ENCODE measurements at places on chromosomes 5 and 9.

DNA sequence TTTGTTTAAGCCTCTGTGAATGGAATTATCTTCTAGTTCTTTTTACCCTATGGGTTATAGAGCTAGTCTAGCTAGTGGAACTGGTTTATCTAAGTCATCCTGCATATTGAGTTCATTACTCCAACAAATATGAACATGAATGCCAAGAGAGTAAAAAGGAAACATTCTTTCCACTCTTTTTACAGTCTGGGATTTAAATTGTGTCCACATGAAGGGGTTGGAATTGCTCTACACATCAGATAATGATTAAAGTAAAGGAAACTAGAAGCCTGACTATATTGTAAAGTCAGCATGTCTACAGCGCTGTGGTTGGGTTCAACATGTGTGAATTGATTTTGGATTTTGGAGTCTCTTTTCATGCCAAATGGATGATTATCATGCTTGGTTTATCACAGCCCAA, 173.1 kb downstream of the CCDC171 start:
- DNase-seq: no peak

DNA sequence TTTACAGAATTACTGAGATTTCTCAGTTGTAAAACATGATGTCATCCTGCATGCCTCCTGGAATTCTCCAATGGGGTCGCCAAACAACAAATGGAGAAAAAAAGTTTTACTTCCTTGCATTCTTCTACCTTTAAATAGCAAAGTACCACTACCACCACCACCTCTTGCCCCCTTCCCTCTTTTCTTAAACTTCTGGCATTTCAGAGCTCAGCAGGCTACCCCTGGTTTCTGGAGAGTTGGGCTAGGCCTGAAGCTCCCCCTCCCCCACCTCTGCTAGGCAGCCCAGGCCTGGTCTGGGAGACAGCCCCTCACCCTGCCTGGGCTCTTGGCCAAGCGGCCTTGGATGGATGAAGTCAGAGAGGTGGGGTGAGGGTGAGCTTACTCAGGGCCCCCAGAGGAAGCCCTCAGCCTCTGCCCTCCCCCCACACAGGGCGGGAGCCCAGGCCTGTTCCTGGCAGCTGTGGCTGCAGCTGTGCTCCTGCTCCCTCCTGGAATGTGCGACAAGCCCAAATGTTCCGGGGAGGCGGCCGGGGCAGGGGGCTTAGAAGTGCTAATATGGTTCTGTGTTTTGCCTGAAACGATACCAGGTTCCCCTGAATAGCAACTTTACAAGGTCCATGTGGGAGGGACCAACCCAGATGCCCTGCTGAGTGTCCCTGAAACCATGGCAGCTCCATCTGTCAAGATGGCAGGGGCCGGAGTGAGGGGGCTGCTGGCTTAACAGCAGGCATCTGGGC, 6.0 kb upstream of the CCIN start:
- no peak for DNase-seq

- peak; percentile 37 for DNase-seq
These were observed 28.8 kb downstream of the FAM163B start for GRCh38 chr9:133580419-133580738.

GRCh38 chr9:111316796-111317195, 13.2 kb downstream of the OR2K2 start:
- no peak for DNase-seq

DNA sequence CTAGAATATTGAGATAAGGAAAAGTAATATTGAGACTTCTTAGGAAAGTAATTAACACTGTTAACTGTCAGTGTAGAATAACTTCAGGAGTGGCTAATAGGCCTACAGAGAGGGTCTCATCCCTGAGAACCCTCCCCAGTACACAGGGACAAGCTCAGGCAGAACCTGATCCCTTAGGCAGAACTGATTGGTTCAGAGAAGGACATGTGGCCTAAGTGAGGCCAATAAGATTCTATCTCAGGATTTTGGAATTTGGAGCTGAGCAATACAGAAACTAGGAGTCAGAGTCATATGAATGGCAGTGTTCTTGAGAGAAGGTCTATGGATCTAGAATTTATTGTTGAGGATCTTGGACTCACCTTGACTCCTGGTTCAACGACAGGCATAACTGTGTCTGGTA, 10.9 kb upstream of the UBLCP1 start:
- DNase-seq: no peak

DNA sequence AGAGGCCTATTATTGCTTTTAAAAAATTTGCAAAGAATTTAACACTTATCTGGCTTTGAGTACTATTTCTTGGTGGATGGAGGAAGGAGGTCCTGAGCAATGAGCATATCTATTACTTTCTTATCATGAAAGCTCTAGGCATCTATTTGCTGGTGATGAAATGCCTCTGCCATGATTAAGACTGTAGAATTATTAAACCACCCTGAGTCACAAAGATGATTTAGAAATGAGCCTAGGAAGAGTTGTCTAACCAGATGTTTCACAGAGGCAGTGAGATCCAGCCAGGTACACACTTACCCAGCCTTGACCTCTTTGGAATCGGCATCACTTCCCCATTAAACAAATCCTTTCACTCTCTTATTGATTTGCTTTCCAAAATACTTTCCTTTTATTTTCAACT, 304.4 kb upstream of the KIF2A start:
- no peak for DNase-seq

DNA sequence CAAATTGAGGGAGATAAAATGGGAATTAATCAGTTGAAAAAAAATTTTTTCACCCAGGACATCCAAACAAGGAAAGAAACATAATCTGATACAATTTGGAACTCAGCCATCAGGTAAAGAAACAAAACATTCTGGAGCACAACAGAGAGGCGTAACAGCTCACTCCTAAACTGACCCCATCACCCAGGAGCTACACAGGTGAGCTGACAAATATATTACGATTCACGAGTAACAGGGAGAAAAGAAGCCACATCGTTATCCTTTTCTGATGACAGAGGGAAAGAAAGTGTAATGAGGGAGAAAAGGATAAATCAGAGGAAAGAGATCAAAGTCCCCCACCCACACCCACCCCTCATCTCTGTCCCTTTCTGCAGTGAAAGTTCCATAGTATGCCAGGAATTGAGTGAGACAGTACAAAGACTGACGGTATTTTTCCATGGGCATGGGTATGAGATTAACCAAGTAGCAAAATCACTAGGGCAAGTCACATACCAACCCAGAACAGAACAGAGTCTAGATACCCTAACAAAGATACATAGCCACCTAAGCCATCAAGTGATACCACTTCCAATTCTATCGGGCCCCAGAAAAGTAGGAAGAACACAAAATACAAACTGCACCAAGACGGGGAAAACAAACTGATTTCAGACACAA, 45.4 kb downstream of the TMEM245 start:
- DNase-seq: no peak

- DNase-seq: no peak
These were observed 61.9 kb downstream of the TLE1 start for GRCh38 chr9:81627481-81627880.

GRCh38 chr9:69495296-69495695, 170.3 kb downstream of the ENTREP1 start:
- DNase-seq: no peak

DNA sequence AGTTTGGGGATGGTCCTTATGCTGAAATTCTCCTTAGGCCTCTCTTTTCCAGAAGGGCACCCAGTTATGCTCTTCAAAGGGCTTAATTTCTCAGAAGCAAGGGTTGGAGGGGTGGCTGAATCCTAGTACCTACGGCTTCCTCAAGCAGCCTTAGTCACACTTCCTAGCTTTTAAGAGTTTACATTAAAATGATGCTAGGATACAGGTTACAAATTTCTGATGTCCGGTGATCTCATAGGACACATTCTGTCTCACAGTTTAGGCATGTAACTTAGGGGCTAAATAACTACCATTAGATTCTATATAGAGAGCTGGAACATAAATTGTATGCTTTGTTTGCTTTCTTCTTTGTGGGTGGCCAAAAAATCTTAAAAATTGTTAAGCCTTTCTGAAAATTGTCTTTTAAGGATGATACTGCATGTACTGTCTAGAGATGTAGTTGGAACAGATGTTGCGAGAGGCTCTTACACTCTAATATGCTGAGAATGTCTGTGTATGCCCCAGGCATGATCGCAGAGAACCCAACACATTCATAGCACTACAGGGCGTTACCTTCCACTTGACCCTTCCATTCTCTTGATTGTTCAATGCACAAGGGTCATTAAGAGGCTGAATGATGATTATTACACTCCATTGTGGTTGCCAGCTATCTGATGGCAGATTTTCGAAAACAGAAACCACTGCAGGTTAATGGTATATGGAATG, 139.1 kb downstream of the TMEM38B start:
- DNase-seq: no peak

DNA sequence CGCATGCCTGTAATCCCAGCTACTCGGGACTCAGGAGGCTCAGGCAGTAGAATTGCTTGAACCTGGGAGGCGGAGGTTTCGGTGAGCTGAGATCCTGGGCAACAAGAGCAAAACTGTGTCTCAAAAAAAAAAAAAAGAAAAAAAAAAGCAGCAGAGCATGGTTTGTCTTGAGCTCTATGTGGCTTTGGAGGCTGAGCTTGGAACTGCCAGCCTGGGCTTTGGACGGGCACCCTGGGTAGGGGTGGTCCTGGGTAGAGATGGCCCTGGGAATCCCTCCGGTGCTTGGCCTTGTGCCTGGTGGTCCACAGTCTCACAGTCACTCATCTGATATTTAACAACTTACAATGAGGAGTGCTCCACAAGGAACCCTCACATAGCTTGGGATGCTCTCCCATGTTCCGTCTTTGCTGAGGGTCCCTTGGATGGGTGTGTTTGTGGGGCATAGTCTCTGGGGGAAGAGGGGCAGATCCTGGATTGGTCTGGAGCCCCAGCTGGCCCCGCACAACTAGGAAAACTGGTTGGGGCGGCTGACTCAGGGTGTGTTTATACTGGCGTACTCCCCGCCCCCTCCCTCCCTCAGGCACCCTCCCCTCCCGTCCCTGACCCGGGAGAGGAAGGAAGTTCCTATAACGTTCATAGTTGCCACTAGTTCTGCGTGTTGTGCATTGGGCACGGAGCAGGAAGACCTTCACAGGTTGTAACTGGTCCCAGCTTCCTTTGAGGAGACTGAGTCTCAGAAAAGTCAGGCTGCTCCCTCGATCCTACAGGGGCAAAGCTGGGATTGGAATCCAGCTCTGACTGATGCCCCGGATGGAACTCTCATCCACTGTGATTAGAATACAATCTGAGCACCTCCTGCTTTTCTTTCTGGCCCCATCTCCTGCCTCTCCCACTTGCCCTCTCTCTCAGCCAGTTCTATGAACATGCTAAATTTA, 11.2 kb downstream of the IER5L start:
- DNase-seq: peak; percentile 54

DNA sequence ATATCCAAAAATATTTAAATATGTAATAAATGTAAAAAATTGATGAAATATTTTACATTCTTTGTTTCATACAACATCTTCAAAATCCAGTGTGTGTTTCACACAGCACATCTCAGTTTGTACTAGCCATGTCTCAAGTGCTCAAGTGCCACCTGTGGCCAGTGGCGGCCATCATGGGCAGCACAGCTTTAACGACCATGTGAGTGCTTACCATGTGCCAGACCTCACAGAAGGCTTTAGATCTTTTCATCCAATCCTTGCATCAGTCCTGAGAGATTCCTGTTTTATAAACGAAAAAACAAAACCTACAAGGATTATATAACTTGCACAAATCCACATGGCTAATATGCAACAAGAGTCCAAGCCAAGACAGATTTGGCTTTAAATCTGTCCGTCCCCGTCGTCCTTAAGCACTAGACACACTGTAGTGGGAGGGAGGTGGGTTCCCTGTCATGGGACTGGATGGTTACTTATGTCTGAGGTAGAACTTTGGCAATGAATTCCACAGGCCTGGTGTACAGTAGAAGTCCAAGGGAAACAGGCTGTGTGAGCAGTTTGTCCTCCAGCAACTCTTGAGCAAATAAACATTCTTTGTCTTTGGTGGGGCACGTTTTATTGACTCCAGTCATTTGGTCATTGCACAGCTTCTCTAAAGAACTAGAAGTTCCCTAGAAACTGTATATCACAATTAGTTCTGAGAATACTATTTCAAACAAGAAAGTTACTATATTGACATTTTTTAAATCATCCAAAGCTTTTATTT, 25.0 kb upstream of the F2R start:
- DNase-seq: no peak

DNA sequence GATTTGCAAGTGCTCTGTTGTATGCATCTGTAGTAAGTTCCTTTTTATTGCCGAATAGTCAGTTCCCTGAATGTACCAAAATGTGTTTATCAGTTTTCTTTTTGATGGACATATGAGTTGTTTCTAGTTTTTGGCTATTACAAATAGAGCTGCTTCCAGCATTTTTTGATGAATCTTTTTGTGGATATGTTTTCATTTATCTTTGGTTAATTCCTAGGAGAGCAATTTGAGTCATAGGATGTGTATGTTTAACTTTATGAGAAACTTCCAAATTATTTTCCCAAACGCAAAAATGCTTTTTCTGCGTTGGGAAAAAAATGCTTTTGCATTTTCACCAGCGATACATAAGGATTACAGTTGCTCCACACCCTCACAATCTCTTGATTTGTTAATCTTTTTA, 287.7 kb downstream of the FER start:
- DNase-seq: no peak

Measured in NCI-H345 (cell line).